ENCODE measurements at places on chromosomes 6 and 20.
A peak's percentile ranks its signal among the peaks of the same experiment; 100 is the strongest.

GRCh38 chr6:3433005-3433404 lies 23.8 kb downstream of the SLC22A23 start:
- DNase-seq: no peak

GRCh38 chr6:163147994-163148393 lies 266.5 kb upstream of the QKI start:
- no peak for DNase-seq

- no peak for DNase-seq
Observed at GRCh38 chr6:18405477-18406293, 18.5 kb downstream of the RNF144B start.

GRCh38 chr6:134031696-134032255 lies 20.6 kb downstream of the SLC2A12 start:
- no peak for DNase-seq

GRCh38 chr6:36851149-36851614 lies 11.9 kb upstream of the CPNE5 start:
- peak; percentile 61 for DNase-seq

GRCh38 chr6:158437571-158437970 lies 122.3 kb upstream of the TMEM181 start:
- DNase-seq: no peak

Data from NCI-H2107 (cell line).